ENCODE measurements at places on chromosomes 5 and 9.

- no peak for DNase-seq
Observed at GRCh38 chr5:73954381-73954780, 328.4 kb downstream of the ARHGEF28 start.

DNA sequence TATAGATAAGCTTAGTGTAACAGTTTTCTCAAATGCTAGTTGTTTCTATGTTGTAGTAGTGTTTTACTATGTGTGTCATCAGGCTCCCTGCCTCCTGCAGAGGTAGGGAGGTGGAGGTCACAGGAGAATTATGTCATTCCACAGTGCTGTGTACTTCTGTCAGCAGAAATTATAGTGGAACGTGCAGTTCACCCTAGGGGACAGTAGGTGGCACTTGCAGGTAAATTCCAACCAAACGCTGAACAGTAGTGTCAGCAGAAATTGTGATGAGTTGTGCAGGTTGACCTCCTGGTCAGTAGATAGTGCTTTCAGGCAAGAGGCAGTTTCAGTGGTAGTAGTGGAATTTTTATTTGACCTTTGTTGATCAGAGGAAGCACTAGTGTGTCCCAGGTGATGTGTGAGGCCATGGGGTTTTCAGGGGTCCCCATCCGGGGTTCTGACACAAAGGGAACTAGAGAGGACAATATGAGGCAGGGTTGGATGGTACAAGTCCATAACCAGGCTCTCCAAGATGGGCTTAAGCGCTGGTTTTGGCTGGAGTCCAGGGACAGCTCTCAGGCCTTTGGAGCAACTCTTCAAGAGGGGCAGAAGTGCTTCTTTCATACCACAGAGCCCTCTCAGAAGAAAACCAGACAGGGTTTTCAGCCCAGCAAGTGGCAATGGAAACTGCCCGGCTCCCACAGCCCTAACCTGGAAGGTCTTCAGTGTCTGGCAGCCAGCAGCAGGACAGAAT is 402.9 kb downstream of the CYLC2 start:
- DNase-seq = no peak

DNA sequence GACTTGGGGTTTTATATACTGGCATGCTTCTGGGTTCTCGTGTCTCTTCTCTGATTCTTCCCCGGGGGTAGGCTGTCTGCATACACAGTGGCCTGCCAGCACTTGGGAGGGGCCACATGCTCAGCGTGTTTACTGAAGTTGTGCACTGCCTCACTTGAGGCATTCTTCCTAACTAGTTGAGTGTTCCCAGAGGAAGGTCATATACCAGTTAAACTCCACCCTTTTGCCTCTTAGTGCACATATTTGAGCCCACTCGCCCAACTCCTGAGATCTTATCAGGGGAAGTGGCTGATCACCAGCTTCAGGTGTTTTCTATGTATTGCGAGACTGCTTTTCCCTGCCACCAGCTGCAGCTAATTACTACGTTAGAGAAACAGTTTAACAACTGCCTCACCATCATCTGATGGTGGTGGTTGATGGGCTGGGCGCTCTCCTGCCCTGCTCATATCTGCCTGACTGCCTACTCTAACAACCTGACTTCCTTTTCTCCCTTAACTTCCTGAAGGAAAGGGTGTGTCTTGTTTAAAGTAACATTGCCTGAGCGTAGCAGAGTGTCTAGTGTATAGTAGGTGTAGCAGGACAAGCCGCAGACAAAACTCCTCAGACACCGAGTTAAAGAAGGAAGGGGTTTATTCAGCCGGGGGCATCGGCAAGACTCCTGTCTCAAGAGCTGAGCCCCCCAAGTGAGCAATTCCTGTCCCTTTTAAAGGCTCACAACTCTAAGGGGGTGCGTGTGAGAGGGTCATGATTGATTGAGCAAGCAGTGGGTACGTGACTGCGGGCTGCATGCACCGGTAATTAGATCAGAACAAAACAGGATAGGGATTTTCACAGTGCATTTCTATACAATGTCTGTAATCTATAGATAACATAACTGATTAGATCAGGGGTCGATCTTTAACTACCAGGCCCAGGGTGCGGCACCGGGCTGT is 60.1 kb upstream of the CLINT1 start:
- no peak for DNase-seq

DNA sequence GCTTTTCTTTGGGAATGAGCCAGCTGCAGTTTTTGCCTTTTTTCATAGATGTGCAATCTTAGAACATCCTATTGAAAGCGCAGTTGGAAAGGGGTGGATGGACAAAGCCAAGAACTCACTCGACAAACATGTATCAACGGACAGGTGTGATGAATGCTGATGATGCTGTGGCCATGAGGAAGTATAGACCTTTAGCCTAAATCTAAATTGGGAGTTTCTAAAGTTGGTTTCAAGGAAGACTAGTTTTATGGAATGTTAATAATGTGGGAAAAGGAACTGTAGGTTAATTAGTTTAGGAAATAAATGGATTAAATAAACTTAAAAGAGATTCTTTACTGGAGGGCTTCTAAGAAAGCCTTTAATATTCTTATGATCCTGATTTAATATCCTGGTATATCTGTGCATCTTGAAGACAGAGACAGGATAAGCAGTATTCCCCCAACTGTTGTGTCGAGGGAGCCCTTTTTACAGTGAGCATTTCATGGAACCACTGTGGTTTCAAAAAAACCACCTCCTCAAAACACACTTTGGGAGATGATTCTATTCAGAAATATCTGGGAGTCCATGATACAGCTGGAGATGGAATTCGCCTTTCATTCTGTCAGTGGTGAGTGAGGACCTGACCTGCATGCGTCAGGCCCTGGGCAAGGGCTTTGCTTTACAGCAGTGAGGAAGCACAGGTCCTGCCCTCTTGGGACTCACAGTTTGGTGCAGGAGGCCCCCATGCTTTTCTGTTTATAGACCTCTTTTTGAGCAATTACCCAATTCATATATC is 82.6 kb downstream of the AOPEP start:
- DNase-seq = no peak

GRCh38 chr5:90690307-90690706 is 131.7 kb downstream of the ADGRV1 start:
- no peak for DNase-seq

GRCh38 chr9:126851286-126851880 is 9.1 kb upstream of the ZBTB34 start:
- DNase-seq = no peak

GRCh38 chr9:20981486-20981885 is 50.0 kb downstream of the HACD4 start:
- no peak for DNase-seq

DNA sequence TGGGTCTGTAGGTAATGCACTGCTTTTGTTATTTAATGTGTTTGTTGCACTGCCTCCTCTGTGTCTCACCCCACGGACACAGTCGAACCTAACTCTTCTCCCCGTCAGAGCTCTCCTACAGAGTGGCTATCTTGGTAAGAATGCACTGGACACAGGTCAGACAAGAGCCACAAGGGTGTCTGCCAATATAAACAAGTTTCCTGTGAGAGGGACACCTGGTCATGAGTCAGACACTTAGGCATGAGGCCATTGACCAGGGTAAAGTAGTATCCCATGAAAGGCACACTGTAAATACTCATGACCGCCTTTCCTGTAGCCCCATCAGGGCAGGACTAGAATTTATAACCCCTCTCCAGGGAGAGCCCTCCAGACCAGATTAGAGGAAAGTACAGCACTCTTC is 115.5 kb downstream of the SLC12A2 start:
- no peak for DNase-seq

DNA sequence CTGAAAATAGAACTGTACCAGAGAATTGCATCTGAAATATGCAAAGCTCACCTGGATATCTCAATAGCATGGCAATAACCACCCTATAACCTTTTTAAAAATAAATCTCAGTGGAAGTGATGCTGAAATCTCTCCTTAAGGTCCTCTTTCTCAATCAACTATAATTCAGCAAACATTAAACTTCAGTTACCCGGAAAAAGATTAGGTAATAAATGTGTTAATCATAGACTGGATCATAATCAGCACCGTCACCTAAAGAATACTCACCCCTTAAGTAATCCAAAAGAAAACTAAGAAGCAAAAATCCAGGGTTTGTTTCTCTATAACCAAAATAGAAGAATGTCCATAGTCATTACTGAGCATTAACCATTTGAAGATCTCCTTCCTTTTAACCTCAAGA is 44.3 kb upstream of the DENND4C start:
- DNase-seq = no peak

GRCh38 chr5:118818604-118819003 is 169.7 kb downstream of the DTWD2 start:
- no peak for DNase-seq

DNA sequence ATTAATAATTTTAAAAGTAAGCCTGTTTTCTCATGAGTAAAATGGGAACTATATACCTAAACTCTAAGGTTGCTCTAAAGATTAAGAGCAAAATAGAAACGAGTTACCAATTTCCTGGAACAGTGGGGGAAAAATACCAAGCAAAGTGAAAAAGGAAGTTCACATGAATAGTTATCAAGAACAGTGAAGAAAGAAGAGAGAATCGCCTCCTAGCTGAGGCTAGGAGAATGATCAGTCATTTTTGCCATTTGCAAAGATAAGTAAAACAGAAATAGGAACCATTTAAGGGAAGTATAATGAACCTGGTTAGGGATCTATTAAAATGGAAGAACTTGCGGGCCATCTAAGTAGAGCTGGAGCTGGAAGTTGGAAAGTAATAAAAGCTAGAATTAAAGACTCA is 50.7 kb downstream of the P4HA2 start:
- DNase-seq = no peak

- no peak for DNase-seq
Observed at GRCh38 chr9:2448193-2448738, 173.3 kb upstream of the VLDLR start.

GRCh38 chr5:134003064-134003816 is 1.5 kb downstream of the VDAC1 start:
- no peak for DNase-seq

DNA sequence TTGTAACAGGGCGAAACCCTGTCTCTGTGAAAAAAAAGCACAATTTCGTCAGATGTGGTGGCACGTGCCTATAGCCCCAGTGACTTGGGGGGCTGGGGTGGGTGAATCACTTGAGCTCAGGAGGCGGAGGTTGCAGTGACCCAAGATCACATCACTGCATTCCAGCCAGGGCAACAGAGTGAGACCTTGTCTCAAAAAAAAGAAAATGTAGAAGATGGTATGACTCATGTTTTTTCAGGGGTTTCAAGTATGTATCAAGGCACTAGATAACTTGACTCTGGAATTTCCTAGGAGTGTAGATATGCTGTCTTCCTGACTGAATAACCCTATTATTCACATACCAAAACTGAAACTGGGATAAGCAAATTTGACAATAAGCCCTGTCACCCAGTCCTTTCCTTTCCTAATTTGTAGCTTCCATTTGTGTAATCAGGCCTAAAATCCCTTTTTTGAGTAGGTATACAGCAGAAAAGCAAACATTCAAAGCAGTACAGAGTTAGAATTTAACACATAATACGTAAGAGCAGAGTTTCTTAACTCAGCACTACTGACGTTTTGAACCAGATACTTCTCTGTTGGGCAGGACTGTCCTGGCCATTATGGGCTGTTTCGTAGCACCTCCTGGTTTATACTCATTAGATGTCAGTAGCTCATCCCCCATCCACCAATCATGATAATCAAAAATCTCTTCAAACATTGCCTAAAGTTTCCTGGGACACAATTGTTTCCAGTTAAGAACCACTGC is 17.3 kb upstream of the ANKRD18B start:
- no peak for DNase-seq

GRCh38 chr5:32095261-32095671 is 78.9 kb downstream of the GOLPH3 start:
- no peak for DNase-seq

DNA sequence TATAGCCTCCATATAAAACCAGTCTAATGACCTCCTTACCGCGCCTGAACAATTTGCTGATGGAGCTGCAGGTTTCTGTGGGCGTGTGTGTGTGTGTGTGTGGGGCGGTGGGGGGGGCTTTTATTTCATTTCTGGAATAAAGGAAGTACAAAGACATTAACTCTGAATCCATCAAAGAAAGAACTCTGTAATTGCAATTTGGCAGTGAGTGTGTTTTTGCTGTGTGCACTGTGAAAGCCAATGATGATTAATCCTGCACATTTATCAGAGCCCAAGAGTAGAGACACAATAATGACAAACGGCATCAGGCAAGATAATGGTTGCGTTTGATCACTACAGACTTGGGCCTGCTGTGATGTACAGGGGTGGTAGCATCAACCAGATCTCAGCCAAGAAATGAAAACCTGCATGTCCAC is 29.3 kb upstream of the NDFIP1 start:
- no peak for DNase-seq

DNA sequence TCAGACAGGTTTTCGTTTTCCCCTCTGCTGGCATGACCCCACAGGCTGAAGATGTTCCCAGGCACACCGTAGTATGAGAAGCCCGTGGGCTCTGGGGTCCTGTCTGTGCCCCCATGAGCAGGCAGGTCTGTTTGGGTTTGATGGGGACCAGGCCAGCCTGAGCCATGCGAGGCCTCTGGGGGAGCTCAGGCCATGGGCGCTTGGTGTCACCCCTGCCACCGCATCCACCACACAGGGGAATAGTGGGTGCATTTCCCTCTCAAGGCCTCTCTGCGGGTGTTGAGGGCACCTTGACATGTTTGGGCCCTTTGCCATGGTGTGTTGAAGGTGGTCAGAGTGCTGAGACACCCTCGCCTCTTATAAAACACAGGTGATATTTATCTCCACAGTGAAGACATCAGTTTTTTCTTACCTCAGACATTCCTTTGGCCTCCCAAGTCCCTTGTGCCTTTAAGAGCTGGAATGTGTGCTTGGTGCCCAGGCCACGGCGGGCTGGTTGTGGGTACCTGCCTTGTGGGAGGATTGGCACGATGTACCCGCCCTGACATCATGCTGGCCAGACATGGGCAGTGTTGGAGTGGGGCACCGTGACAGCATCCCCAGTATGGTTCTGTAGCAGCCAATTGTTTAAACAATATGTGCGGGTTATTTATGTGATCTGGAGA is 68.3 kb downstream of the WNK2 start:
- DNase-seq = no peak

DNA sequence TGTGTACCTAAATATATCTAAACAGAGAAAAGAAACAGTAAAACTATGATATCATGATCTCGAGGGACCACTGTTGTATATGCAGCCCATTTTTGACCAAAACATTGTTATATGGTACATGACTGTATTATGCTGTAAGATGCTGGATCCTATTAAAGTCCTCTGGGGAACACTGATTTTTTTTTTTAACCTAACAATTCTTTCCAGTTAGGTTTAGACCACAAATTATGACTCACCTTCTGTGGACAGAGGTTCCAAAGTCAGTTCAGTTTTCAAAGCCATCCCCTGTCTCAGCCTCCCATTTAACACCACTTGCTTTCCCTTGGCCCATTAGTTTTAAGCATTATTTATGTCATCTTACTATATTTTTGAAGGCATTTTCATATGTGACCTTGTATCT is 27.1 kb downstream of the TRMO start:
- no peak for DNase-seq
